ENCODE measurements at places on chromosomes 4 and X.

GRCh38 chr4:148061795-148062194, 329.9 kb downstream of the ARHGAP10 start:
- DNase-seq = no peak

GRCh38 chr4:34245276-34245675, 1999.0 kb downstream of the ARAP2 start:
- DNase-seq = no peak

GRCh38 chrX:7131621-7132020, 15.9 kb upstream of the STS start:
- no peak for DNase-seq

DNA sequence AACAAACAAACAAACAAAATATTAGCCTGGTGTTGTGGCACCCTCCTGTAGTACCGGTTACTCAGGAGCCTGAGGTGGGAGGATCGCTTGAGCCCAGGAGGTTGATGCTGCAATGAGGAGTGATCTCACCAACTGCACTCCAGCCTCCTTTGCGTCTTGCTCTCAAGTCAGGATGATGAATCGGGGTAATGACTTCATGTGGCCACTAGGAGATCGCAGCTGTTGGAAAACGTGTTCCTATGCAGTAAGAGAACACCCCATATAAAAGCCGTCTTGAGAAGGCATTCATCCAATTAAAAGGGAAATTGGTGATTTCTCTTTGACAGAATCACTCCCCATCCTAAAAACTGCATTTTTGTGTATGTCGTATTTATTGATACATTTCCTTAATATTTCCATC, 6.9 kb downstream of the CCNB3 start:
- no peak for DNase-seq

DNA sequence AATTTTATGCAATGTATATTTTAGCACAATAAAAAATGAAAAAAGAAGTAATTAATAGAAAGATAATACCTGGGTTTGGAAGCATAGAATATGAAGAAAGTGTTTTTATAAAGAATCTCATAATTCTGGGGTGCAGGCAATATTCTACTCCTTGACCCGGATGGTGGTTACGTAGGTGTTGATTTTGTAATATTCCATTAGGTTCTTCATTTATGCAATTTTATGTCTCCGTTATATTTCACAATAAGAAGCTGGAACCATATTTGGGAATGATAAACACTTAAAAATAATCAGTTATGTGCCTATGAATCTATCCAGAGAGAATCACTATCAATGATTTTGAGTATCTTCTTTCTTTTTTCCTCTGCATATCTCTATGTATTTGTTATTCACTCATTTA, 38.5 kb downstream of the CHRNA9 start:
- no peak for DNase-seq

DNA sequence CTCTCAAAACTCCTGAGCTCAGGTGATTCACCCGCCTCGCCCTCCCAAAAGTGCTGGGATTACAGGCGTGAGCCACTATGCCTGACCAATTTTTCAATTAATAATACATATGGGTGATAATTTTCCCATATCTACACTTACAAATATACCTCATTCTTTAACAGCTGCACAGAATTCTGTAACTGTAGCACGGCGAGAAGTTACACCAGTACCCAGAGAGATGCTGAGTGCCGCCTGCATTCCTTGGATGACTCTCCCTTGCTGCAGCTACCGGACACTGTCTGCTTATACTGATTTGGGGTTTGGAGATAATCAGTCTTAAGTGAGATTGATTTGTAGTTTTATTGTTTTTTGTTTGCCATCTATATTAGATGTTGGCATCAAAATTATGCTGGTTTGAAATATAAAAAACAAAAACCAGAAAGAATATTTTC, 5.8 kb downstream of the TIFA start:
- DNase-seq = no peak

DNA sequence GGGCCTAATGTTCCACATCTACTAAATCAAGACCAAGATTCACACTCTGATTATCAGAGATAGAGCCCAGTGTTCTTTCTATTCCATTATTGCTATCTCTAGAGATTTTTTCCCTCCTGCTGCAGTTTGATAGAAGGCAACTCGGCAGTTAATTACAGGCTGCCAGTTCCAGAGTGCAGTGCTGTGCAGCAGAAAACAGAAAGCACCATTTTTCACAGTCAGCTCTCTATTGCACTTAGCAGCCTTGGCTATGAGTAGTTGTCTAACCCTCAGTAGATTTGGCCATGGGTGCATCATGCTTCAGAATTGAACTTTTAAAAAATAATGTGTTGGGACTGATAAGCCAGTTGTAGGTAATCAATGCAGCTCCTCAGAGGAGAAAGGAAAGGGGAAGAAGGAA, 295.3 kb downstream of the MID1IP1 start:
- DNase-seq = no peak

All from Right ventricle myocardium superior (tissue), 1 donor.